Osteoblast (primary cell): ENCODE measurements at places on chromosomes 4 and X. TPM values are rescaled to one million over a fixed set of nuclear protein-coding genes. Genes with fewer than 3 reads are reported as not detected.

GRCh38 chr4:73345399-73345975 lies 58.6 kb upstream of the ALB start:
- no peak for DNase-seq

- no peak for DNase-seq
Observed at GRCh38 chr4:55763996-55764395, 55.6 kb upstream of the EXOC1L start.

DNA sequence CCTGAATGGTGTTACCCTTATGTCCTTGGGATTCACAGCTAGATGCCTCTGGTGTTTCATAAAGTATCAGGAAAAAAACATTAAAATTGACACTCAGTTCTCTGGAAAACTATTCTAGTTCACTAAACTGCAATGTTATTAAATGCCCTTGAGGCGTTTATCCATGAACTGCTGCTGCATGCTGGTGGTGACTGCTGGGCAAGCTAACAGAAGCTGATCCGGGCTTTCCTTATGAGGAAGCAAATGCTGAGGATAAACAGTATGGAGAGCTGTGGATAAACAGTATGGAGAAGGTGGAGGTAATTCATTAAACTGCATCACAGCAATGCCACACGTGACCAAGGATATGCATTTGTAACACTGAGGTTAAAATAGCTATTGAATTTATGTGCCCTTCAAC lies 227.0 kb downstream of the NR3C2 start:
- no peak for DNase-seq

- DNase-seq: no peak
Observed at GRCh38 chr4:40833212-40833611, 83.5 kb downstream of the NSUN7 start.

DNA sequence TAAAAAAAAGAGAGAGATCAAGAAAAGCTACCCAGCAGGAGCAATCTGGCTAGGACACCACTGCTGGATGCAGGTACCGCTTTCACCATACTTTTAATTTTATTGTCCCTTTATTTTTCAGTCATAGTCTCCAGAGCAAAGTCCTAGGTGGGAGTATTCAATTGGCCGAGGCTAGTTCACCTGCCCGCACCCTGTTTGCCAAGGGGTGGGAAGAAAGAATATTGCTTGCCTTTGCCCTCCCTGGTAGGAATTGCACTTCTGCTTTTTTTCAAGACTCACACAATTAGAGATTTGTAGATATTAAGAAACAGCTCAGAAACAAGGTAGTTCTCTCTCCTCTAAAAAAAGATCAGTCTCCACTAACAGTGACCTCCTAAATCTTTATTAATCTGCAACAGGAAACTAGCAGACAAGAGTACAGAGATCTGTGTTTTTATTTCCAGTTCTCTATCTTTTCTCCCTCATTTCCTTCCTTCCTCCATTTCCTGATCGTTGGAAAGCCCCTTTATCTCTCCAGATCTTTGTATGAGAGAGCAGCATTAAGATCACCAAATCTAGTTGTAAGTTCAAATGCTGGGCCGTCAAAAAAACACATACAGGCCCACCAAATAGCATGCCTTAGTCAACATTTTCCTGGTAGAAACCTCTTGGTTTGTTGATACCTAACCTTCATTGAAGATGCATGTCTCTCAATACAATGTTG lies 9.4 kb upstream of the RPGR start:
- DNase-seq: no peak

GRCh38 chr4:73978886-73979285 lies 2.9 kb downstream of the PF4 start:
- DNase-seq: peak; percentile 83

DNA sequence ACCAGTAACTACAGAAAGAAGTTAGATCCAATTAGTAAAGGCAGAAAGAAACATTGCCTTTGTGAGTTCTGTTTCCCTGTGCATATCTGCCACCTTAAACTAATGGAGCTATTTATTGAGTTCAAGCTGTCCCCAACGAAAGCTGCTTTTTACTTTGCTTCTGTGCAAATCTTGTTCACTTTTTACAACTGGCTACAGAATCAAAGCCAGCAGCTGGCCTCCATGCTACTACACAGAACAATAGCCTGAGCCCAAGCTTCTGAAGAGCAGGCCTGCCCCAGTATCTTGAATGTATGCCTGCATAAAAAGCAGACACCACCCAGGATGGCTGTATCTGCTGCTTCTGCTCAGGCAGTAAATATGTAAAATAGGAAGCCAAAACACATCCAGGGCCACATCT lies 28.1 kb downstream of the ANK2 start:
- DNase-seq: no peak

DNA sequence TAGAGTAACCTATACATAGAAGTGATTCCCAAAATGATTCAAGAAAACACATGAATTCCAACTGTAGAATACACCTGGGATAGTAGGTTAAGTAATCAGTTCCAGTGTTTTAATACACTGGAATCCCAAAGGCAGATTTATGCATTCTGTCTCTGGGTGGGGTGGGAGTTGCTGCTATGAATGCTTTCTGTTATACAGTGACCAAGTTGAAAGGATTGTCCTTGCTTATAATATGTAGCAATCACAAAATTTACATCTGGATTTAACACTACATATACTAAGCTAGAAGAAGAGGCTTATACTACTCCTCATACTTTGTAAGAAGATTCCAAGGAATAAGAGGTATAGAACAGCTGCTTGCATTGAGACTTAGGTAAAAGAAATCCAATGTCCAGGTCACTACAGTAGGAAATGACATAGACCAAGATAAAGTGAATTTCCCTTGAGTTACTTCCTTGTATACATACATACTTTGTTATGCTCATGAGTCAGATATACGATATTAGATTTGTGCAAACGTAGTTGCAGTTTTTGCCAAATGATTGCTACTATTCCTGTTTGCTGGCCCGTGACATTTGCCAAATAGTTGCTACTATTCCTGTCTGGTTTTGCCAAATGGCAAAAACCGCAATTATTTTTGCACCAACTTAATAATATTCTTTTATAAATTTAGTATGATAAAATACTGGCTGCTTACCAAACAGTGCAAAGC lies 210.5 kb upstream of the DIAPH2 start:
- no peak for DNase-seq

DNA sequence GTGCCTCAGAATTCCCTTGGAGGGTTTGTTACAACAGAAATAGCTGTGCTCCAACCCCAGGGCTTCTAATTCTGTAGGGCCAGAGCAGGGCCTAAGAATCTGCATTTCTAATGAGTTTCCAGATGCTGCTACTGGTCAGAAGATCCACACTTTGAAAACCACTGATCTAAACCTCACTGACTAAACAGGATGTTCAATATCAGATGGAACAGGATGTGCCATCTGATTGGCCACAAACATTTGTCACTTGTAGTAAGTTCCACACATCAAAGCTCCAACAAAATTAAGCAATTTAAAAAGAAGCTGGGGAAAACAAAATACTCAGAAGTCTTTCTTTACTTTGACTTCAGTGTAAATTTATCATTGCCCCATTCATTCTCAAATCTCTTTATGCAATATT lies 14.3 kb downstream of the CASK start:
- DNase-seq: no peak

DNA sequence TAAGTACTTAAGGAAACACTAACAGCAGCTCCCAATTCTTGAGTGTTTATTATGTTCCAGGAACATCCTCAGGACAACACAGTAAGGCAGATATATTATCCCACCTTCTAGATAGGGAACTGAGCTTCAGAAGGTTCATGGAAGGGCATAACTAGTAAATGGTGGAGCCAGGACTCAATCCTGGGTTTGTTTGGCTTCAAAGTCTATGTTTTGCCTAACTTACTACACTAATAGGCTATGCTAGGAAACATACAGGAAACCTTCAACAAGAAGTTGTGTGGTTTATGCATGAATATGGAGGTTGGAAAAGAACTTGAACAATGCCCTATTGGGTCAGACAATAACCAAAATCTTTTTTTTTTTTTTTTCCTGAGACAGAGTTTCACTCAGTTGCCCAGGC lies 72.5 kb upstream of the GPR34 start:
- no peak for DNase-seq

The VSIG4 gene
- total RNA-seq: 0.72 TPM in 1 of 2 replicates, not detected in the other

The FRMPD3 gene
- total RNA-seq: under 0.01 TPM in 2 replicates

The CTBP1 gene
- 246 and 262 TPM in 2 replicates for total RNA-seq

The RAB9B gene
- total RNA-seq: 1.1 and 1.8 TPM in 2 replicates

The GYG2 gene
- total RNA-seq: 5.6 and 6.2 TPM in 2 replicates

The PLS3 gene
- 324 and 358 TPM in 2 replicates for total RNA-seq
